ENCODE measurements at places on chromosomes 7 and 10.

DNA sequence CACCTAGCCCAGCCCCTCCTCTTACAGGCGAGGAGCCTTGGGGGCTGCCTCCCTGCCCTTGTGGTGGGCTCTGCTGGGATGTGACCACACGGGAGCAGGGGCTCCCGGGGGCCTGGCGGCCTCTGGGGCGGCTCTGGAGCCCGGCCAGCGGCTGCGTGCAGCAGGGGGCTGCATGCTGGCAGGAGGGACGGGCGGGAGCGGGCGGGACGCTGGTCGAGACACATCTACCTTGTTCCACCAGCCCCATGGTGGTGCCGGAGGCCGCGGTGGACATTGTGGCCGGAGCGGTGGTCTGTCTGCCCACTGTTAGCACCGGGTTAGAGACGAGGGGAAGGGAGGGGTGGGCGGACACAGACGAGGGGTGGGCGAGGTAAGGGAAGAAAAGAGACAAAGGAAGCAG, 38.6 kb downstream of the YKT6 start:
- no peak for DNase-seq

GRCh38 chr7:43135129-43135528, 22.7 kb downstream of the HECW1 start:
- no peak for DNase-seq

DNA sequence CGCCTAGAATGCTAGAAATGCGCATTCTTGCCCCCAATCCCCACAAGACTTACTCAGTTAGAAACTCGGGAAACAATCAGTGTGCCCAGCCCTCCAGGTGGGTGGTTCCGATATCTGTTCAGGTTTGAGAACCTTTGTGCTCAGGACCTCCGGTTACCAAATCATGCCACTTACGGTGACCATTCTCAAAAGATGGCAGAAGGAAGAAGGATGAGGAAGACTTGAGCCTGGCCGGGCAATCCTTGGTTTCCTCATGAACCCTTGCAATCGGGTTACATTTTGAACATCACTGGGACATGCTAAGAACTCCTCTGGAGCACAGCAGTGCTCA, 52.1 kb downstream of the RBM17 start:
- DNase-seq = peak; percentile 69

DNA sequence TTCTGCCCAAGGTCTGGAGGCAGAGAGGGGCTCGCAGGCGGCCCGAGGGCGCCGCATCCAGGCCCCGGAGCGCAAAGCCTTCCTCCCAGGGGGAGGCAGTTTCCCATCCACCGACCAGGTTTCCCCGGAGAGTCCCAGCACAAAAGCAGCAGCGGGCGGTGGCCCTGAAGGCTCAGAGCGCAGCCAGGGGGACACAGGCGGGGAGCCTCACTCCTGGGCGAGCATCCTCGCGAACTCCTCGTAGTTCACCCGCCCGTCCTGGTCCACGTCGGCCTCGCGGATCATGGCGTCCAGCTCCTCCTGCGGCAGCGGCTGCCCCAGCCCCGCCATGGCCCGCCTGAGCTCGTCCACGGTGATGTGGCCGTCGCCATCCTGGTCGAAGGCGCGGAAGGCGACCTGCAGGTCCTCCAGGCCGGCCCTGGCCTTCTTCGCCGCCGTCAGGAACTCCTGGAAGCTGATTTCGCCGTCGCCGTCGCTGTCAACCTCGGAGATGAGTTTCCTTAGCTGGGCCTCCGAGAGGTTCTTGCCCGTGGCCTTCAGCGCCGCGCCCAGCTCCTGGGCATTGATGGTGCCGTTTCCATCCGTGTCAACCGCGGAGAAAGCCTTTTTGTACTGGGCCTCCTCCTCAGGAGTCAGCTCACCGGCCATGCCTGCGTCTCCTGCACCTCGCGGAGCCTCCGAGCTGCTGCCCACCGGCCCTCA, 428 bp downstream of the CALML5 start:
- no peak for DNase-seq

DNA sequence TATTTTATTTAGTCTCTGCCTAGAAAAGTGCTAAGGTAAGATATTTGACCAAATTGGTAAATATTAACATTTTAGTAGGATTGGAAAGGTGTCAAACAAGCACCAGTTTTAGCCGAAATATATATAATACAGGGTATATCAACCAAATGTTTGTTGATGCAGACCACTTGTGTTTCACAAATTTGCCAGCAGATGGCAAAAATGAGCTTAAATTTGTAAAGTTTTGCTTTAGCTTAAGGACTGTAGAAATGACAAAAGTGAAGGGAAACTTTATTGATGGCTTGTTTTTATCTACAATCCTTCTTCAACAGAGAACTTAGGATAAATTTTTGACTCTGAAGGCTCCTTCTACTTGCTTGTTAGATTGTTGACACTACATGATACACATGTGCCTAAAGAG, 4.8 kb upstream of the POLR1F start:
- peak; percentile 31 for DNase-seq

GRCh38 chr10:49173853-49174252, 14.3 kb downstream of the TMEM273 start:
- DNase-seq = no peak

- DNase-seq = no peak
Observed at GRCh38 chr7:92156990-92157389, 22.0 kb downstream of the LRRD1 start.

DNA sequence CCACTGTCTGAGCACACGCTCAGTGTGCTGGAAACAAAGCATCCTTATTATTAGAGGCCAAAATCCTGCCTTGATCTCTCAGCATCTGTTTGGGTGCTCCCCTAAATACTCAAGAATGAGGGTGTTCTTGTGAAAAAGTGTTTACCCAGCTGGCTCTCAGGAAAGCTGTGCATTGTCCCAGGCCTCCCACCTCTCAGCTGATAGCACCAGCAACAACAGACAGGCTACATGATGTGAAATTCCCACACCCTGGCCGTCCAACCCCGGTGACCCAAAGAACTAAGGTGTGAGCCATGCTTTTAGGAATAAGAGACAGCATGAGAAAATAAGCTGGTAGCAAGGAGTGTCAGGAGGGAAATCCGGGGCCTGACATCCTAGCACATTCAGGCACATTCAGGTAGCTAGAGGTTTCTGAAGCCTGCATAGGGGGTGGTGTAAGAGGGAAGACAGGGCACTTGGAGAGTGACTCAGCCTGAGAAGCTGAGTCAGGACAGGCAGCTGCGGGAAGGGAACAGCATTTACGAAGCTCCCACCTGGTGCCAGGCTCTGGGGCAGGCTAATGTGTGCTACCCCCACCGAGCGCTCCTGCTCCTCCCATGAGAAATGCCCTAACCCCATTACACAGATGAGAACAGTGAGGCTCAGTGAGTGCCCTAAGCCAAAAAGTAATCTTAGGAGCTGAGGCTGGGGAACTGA, 205.6 kb downstream of the GRID1 start:
- DNase-seq = no peak

DNA sequence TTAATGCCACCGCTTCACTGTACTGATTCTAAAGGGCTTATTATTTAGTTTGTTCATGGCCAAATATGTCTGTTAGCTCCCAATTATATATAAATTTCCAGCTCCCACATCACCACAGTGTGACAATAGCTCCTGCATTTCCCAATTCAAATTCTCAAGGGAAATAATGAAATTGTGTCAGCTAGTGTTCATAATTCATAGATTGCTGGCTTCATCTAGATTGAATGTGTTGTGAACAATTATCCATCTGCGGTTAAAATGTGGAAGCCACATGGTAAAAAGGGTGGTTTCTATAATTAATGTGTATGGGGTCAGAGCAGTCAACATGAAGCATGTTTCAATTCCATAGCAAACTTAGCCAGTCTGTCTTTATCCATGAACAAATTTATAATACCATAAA, 154.3 kb downstream of the SEMA3E start:
- no peak for DNase-seq

GRCh38 chr7:96910486-96910885, 94.9 kb upstream of the DLX6 start:
- DNase-seq = no peak

DNA sequence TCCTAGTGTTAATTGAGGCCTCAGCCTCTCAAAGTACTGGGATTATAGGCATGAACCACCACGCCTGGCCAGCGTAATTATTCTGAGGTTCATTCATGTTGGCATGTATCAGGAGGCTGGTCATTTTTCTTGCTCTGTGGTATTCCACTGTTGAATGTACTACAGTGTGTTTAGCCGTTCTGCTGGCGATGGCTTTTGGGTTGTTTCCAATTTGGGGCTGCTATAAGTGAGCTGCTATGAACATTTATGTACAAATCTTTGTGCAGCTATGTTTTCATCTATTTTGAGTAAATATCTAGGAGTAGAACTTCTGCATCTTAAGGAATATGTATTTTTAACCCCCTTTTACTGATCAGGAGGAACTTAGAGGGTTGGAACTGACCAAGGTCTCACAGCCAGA, 145.8 kb downstream of the AUTS2 start:
- DNase-seq = no peak

DNA sequence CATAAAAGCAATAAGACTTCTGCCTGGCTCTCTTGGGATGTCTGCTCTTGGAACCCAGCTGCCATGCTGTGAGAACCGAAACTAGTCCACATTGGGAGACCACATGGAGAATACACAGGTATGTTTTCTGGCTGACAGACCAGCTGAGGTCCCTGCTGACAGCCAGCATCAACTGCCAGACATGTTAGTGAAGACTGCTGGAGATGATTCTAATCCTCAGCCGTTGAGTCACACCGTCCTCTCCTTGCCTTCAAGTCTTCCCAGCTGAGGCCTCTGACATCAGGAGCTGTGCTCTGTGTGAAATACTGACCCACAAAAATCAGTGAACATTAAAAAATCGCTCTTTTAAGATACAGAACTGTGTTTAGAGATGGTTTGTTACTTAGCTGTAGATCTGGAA, 36.9 kb upstream of the AGR2 start:
- DNase-seq = no peak

DNA sequence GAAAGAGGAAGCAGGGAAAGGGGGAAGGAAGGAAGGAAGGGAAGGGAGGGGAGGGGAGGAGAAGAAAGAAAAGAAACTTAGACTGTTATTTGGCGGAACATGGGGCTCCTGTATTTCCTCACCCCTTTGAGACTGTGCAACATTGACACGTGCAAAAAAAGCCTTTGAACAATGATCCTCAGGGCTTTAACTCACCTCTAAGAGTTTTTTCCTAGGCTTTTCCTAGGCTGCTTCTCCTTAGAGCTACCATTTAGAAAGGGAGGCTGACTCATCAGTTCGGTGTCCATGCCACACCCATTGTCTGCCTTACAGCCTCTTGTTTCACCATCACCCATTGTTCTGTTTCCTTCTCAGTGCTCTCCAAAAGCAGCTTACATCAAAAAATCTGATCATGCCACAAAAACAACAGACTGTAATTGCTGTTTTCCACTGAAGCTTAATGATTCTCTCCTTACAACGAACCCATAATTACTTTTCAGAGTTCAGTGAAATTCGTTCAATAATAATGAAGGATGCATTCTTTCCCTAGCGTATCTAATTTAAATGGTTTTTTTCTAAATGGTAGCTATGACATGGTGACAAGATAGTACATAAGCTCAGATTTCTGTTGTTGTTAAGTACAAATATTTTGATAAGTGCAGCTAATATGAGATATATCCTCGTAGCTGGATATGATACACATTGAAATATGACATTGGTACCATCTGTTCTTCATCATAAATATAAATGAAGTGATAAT, 90.8 kb downstream of the PRLHR start:
- no peak for DNase-seq

GRCh38 chr7:141679014-141679413, 23.0 kb downstream of the DENND11 start:
- no peak for DNase-seq

- no peak for DNase-seq
Observed at GRCh38 chr10:43156590-43157341, 18.5 kb downstream of the CSGALNACT2 start.

GRCh38 chr10:92011560-92012214, 88.1 kb downstream of the BTAF1 start:
- no peak for DNase-seq

GRCh38 chr10:4074545-4075407, 289.8 kb upstream of the KLF6 start:
- no peak for DNase-seq

DNA sequence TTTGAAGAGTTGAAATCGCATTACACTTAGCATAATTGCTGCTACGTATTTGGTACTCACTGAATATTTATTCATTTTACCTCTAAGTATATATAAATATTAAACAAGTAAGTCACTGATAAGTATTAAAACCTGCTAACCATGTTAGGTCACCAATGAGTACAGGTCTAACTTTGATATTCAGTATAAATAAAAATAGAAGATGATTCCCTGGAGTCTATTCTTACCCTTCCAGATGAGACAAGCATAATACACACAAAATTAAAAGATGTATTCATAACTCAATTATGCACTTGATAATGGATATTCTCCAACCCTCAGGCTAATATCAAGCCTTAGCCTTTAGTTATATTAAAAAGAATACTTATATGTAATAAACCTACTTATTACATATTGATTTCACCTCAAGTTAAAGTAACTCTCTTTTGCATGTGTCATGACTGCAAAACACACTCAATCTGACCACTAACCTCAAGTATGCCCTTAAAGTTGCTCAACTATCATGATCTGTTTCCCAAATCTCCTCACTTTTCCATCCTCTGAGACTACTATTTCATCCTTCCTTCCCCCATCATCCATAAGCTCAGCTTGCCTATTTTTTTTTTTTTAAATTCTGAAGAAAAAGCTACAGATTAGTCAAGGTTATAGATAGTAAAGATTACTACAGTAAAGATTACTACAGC, 46.8 kb downstream of the IPMK start:
- DNase-seq = no peak

DNA sequence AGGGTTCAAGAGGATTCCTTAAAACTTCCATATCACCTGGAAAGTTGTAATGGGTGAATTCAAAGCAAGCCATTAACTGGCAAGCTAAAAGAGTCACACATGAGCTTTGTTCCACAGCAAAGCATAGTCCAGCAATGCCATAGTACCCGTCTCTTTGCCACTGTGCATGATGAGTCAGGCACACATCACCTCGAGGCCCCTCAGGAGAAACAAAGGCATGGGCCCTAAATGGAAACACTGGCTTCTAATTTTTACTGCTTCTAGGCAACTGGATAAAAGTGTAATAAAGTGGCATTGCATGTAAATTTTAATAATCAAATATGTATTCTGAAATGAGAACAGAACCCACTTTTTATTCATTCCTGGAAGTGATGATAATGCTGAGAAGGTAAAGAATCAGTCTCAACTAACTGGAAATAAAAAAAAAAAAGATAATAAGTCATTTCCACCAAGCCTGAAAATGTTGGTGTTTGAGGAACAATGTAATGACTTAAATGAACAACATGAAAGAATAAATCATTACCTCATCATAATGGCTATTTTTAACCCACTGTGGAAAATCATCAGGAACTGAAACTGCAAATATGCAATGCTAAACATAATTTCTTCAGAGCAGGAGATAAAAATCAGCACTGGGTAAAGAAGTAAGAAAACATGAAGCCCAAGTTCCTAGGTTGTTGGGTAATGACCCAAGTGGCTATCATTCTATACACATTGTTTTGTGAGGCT, 104.9 kb downstream of the CDK6 start:
- DNase-seq = peak; percentile 62

GRCh38 chr10:102519246-102519825, 15.6 kb downstream of the SUFU start:
- DNase-seq = no peak

Data from activated T-cell treated with anti-CD3 and anti-CD28 coated beads, Interleukin-2, amount 50 U/mL, for 48 hours (primary cell).